ENCODE measurements at places on chromosomes 5 and 9.

- peak; percentile 66 for DNase-seq
Measured at GRCh38 chr5:177133853-177134696, 502 bp downstream of the NSD1 start.

DNA sequence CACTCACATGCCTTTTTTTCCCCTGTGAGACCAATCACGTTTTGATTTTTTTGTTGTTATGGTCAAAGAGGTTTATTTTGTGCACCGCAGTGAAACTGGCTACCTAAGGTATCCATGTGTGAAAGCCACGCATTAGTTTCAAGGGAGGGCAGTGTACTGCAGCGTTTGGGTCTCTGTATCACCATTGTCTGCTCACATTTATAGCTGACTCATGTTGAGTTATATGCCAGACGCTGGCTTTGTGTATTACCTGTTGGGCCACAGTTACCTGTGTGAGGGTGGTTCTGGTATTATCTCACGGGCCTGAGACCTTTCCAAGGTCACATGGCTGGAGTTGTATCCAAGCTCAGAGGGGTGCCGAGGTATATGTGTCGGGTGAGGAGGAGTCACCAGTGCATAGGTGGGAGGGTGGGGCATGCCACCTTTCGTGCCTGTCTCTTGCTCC, 75.8 kb downstream of the ARHGAP26 start:
- DNase-seq, result no peak

GRCh38 chr9:1531424-1531823, 481.3 kb downstream of the DMRT2 start:
- no peak for DNase-seq

GRCh38 chr5:57094753-57095683, 78.8 kb upstream of the GPBP1 start:
- DNase-seq, result no peak

DNA sequence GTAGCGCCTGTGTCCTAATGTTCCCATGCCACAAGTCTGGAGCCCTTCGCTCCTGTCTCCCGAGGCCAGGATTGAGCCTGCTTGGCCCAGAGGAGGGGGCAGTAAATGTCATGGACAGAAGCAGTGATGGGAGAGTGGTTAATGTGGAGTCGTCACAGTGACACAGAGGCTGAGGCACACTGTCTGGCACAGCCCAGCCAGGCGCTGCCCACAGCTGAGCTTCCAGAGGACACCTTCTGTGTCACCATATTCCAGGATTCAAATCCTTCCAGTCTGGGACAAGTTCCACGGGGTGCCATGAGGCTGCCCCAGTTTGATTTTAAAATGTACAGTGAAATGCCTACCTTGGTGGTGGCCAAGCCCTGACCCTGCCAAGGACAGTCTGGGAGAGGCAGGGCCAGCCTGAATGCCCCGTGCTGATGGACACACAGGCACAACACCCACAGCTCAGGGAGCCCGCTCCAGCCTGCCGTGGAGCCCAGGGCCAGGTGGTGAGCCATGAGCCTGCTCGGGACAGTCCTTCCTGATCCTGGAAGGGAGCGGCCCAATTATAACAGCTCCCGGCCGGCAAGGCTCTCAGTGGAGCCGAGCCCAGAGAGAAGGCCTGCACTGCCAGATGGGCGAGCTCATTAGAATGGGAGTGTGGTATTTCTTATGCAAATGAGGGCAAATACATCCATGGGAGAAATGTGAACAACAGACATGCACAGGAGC, 99.1 kb upstream of the RUFY1 start:
- peak; percentile 8 for DNase-seq

- no peak for DNase-seq
Measured at GRCh38 chr9:126295516-126295915, 31.1 kb upstream of the MVB12B start.

DNA sequence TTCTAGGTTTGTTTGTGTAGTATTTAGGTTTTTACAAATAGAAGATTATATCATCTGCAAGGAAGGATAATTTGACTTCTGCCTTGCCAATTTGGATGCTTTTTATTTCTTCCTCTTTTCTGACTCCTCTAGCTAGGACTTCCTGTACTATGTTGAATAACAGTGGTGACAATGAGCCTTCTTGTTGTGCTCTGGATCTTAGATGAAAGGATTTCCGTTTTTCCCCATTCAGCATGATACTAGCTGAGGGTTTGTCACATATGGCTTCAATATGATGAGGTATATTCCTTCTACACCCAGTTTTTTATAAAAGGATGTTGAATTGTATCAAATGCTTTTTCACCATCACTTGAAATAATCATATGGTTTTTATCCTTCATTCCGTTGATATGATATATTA, 101.4 kb downstream of the FBXO4 start:
- no peak for DNase-seq

- DNase-seq, result no peak
Measured at GRCh38 chr9:18184401-18184800, 289.6 kb upstream of the ADAMTSL1 start.
